Stimulated activated CD8-positive, alpha-beta memory T cell treated with anti-CD3 and anti-CD28 coated beads, Interleukin-7, amount 100 ng/mL, for 24 hours (primary cell): ENCODE measurements at places on chromosomes 7 and 10.

DNA sequence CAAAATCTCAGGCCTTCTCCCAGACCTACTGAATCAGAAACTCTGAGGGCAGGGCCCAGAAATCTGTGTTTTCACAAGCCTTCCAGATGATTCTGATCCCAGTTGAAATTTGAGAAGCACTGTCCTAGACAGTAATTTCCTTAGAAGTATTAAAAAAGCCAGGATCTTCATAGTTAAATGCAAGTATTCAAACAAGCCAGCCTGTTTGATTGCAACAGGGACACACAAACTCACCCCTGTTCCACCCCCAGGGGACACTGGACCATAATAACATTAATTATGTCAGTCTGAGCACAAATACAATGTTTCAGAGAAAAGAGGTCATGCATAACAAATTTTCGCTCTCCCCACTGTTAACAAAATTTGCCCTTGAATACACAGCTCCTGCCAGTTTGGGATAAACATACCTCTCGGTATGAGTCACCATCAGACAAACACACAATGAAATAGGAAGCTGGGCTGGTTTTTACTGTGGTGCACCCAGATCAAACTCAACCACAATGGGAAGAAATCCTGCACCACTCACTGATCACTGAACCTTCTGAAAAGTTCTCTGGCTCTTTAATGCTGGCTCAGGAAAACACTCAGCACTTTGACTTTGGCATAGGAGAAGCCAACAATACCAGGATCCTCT is 34.3 kb downstream of the ABLIM1 start:
- no peak for DNase-seq

- DNase-seq: no peak
Observed at GRCh38 chr10:1739751-1740150, 2.4 kb upstream of the ADARB2 start.

GRCh38 chr10:2478656-2479055 is 588.7 kb upstream of the PFKP start:
- DNase-seq: no peak

GRCh38 chr10:129090618-129091366 is 376.2 kb upstream of the MGMT start:
- no peak for DNase-seq

GRCh38 chr7:107392830-107393229 is 77.0 kb upstream of the GPR22 start:
- DNase-seq: no peak

DNA sequence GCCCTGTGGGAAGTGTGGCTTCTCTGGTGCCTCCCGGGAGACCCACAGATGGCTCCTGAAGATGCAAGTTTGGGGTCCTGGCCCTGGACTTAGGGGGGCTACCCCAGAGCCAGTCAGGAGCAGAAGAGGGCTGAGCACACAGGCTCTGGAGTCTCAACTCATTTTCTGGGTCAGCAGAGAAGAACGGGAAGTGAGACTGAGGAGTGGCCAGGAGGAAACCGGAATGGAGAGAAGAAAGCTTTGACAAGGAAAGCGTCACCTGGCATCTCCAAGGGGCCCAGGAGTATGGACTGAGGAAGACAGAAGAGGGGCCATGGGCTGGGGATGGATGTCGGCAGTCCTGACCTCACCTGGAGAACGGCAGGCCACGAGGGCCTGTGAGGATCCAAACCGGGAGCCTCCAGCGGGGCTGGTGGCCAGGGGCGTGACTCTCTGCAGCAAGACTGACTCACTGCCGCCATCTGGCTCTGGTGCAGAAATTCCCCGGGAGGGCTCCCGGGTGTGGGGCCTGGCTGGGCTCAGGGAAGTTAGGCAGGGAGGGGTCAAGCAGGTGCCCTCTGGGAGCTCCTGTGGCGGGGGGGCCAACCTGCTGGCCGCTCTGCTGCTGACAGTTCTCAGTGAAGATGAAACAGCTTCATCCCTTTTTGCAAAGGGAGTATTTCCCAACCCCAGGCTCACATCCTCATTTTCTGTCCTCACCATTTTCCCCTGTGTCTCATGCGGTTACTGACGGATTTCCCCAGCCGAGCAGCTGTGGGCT is 23.6 kb downstream of the DAGLB start:
- no peak for DNase-seq

DNA sequence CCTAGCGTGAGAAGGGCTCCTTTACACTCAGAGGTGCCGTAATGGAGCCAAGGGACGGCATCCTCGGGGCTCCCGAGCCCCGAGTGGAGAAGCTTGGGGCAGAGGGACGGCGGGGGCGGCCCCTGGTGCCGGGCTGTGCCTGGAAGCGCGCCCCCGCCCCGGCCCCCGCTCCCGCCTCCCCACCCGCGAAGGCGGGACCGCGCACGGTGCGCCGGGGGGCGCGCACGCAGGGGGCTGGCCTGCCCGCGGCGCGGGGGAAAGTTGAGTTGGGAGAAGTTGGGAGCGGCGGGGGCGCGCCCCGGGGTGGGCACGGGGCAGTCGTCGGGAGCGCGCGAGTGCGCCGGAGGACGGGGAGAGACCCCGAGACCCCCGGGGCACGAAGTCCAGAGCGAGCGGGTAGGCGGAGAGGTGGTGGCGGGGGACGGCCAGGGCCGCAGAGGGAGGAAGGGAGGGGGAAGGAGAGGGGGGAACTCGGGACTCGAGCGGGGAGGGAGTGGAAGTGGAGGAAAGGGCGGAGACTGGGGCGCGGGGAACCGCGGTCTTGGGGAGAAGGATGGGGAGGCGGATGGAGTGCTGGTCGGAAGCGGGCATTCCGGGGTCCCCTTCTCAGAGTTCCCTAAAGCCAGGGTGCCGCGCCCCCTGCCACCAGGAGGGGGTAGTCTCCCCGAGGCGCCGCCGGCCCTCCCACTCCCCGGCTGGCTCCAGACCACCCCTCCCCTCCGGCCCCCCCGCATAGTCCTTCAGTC is at the start of gene SLC4A2:
TSS of gene SLC4A2 (plus strand) at position 223 of the 746 bp plus-strand sequence. CDS start 2,399 bp downstream, outside the sequence.
- peak; percentile 42 for DNase-seq

- DNase-seq: no peak
Observed at GRCh38 chr10:77106676-77107075, 530.9 kb downstream of the KCNMA1 start.
